ENCODE measurements at places on chromosomes 2 and 18.

DNA sequence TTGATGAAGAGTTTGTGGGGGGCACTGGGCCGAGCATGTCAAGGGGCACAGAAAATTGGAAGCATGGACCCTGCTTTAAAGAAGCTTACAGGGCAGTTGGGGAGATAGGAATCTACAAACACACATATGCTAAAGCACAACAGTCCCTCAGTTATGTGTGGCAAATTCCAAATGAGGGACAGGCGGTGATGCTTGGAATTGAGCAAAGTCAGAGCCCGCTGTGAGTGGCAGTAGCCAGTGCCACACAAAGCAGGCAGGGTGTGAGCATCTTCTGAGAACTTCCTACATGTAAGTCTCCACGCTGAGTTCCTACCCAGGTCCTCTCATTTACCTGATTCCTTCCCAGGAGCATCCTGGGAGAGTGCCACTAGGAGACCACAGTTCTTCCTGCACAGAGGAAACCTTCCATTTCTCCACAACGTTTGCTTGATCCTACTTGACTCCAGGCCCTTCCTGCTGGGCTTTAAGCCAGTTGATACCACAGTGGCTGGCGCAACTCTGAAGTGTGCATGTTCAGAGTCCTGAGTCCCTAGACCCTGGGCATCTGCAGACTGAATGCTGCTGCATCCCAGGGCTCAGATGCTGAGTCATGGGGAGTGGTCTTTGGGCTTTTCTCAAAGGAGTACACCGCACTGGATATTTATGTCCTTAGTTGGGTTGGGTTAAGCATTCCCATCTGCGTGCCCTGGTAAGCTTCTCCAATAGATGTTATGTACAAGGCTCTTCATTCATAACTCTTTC is 287.3 kb upstream of the REV1 start:
- no peak for DNase-seq

GRCh38 chr2:73944714-73945113 is 18.0 kb downstream of the DGUOK start:
- no peak for DNase-seq

DNA sequence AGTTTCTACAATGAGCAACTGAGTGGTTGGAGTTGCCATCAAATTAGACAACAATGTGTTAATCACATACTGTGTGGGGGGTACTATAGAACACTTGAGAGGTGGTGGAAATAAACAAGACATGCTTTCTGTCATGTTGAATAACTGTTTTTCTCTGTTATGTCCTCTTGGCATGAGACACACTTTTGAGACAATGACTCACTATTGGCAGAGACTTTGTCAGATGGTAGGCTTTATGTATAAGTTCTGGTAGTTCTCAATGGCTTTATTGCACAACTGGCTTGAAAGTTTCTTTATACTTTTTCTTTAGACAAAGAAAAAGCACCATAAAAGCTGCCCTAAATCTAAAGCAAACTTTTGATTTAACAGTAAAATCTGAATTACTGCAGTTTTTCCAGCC is 578.7 kb downstream of the ADCYAP1 start:
- no peak for DNase-seq

DNA sequence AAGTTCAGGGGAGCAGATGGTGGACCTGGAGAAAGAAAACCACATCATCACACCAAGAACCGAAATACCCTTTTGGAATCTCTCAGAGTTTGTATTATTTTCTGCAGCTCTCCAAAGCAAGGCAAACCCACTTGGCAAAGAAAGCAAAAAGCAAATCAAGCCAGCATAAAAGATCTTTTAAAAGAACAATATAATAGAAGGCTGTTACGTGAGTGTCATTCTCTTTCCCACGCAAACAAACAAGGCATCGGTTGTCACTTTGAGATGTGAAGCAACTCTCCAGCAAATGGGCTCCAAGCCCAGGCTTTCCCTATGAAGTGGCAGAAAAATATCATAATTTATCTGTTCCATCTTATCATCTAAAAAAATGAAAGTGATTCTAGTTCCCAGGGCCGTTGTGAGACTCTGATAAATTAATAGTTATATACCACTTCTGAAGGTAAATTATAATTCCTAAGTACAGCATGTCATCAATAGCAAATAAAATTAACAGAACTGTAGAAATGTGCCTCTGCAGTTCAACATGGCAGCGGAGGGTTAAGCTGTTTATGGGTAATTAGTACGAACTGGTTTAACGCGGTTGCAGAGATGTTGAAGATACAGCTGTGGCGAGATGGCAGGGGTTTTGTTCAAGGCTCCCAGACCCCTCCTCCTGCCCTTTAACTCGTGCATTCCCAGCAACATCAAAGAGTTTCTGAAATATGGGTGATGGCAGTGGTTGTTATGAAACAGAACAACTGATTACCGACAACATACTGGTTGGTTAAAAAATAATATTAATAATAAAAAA is 89.2 kb downstream of the EPHA4 start:
- no peak for DNase-seq

DNA sequence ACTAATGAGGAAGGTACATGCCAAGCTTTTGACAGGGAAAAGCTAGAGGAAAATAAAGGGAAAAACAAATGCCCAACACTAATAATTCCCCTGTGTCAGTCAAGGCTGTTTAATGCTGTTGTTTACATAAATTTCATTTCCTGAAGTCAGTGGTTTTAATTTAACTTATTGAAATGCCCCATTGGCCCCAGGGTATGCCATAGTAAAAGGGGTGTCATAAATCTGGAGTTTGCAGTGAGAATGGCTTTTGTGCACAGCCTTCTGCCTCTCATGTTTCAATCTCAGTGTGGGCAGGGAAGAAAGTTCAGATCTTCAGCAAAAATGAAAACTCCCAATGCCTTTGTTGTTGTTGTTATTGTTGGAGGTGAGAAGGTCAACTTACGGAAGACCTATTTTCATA is 550.1 kb upstream of the DCC start:
- DNase-seq = no peak

- DNase-seq = no peak
Observed at GRCh38 chr18:50097702-50098101, 97.2 kb downstream of the MYO5B start.

DNA sequence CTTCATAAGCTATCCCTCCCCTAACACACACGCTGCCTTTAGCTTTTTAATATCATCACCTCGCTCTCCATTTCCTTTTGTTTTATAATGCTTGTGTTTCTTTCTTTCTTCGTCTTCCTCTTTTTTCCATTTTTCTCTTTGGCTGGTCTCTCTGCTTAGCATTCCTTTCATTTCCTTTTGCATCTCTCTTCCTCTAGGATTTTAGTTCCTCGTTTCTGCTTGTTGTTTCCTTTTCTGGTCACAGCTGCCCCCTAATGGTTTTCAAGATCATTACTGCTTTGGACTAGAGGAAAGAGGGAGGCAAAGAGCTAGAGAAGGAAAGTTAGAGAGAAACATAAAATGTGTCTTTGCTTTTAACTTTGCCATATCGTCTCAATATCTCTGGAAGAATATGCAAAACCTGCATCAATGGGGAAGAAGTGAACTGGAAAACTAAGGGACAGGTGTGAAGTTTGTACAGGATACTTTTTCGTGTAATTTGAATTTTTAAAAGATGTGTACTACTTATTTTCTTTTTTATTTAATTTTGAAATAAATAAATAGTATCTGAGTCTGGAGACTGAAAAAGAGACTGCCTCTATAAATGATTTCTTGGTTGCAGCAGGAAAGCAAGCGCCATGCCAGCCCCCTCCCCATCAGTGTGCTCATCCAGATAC is 6.3 kb upstream of the NRP2 start:
- no peak for DNase-seq

All from pulmonary artery endothelial cell (primary cell).